Tibial nerve (tissue), 4 donors: ENCODE measurements at places on chromosomes 1 and 21.

DNA sequence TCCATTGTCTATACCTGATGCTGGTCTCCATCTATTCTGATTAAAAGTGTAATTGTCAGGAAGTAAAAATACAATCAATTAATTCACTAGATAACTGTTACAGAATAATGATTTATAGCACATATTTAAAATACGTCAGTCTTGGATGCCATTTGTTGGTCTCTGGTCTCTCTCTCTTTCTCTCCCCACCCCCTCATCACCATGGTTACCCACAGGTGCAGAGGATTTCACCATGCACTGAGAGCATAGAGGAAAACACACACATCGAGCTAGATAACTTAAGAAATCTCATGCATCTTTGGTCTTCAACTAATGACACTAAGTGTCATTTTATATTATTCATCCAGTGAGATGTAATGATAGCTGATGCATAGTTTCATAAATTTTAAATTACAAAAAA, 33.4 kb downstream of the LRRC53 start:
- H3K4me3 ChIP-seq: no peak overlapping the region
- no peaks in the 10 kb centered on the region for H3K36me3 ChIP-seq
- DNase-seq: no peak
- H3K27me3 ChIP-seq: no peaks in the 10 kb centered on the region

DNA sequence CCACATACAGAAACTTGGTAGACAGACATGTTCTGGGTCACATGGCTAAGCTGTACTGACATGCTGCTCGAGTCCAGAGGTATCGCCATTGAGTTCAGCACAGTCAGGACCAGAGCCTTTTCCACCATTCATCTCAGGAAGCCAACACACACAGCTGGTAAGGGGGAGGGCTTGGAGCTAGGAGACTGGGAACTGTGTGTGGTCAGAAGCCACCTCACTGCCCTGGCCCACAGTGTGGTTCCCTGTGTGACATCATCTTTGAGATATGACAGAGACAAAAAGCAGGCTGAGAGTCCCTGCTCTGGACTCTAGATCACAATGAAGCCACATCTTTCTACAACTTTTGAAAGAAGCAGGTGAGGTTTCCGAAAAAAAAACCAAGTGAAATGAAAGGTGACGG, 107.2 kb downstream of the SIM2 start:
- no peaks in the 10 kb centered on the region for H3K27me3 ChIP-seq
- H3K4me3 ChIP-seq: no peak overlapping the region
- H3K27ac ChIP-seq: no peak overlapping the region
- H3K36me3 ChIP-seq: no peaks in the 10 kb centered on the region

DNA sequence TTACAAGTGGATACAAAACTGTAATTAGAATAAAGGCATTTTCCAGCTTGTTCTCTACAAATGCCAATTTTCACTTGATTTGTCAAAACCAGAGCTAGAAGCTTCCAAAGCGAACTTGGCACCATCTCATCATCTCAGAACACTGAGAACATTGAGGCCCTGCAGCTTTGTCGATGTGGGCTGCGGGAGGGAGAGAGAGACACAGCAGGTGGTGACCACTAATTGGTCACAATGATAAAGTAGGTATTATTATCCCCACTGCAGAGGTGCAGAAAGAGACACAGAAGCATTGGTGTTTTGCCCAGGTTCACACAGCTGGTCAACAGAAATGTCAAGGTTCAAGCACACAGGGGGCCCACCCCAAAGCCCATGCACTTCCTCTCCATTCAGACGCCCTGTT, 72.2 kb upstream of the KRTAP19-8 start:
- H3K27me3 ChIP-seq: no peaks in the 10 kb centered on the region
- H3K27ac ChIP-seq: no peak overlapping the region
- H3K36me3 ChIP-seq: no peaks in the 10 kb centered on the region
- no peak for DNase-seq

DNA sequence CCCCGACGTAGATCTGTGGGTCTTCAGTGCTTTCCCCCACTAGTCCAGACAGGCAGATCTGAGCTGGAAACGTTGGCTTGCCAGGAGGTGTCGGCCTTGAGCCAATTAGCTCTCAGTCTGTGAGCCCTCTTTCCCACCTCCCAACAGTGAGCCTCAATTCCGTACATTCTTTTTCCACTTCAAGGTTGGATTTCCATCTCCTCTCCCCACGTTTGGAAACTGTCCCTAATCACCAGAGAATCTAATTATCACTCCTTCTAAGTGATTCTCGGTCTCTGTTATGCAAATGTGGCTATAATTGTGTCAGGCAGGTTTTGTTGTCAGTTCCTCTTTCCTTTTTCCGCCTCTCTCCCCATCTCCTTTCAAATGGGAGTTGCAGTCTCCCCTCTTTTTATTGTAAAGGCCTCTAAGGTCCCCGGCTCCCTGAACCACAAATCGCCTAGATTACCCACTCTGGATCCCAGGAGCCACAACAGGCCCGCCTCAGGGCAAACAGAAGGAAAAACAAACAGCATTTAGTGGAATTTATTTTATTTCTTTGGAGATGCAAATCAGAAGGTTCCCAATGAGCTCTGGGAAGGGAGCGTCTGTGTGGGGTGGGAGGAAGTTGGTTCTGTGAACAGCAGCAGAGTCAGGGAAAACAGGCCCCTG, 29.4 kb upstream of the LRRN2 start:
- DNase-seq: no peak
- H3K4me3 ChIP-seq: no peak overlapping the region
- no peak overlapping the region for H3K27ac ChIP-seq
- no peaks in the 10 kb centered on the region for H3K36me3 ChIP-seq

GRCh38 chr1:202228484-202229122, 35.0 kb downstream of the LGR6 start:
- H3K4me1 ChIP-seq: no peaks in the 10 kb centered on the region
- no peak overlapping the region for H3K27ac ChIP-seq
- DNase-seq: no peak

DNA sequence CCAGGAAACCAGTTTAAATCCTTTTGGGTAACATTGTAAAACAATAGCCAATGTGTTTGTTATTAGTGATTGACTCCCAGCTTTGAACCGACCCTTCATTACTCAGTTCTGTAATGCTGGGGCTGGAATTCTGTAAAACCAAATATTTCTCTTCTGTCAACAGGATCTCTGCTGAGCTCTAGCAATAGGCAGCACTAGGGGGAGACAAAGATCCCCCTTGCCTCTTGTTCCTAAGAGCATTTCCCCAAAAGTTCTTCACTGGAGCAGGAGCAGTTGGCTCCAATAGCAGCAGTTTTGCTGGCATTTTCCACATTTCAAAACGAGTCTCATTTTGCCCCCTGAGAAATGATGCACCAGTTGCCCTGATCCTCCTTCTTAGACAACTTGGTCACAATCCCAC, 1671.1 kb downstream of the MRPL39 start:
- H3K27me3 ChIP-seq: no peaks in the 10 kb centered on the region
- peak; percentile 18 for DNase-seq
- H3K36me3 ChIP-seq: no peaks in the 10 kb centered on the region
- no peaks in the 10 kb centered on the region for H3K4me1 ChIP-seq
- H3K4me3 ChIP-seq: no peak overlapping the region

- H3K4me3 ChIP-seq: no peak overlapping the region
- H3K27ac ChIP-seq: no peak overlapping the region
- H3K36me3 ChIP-seq: peaks cover 85% of the 10 kb centered on the region
- DNase-seq: no peak
- no peaks in the 10 kb centered on the region for H3K27me3 ChIP-seq
- no peaks in the 10 kb centered on the region for H3K4me1 ChIP-seq
Observed at GRCh38 chr1:46587069-46587468, 17.0 kb downstream of the MKNK1 start.

GRCh38 chr21:28602546-28602945, 390.1 kb downstream of the LTN1 start:
- no peaks in the 10 kb centered on the region for H3K27me3 ChIP-seq
- no peak overlapping the region for H3K4me3 ChIP-seq
- H3K27ac ChIP-seq: no peak overlapping the region
- H3K36me3 ChIP-seq: peaks cover 11% of the 10 kb centered on the region
- no peak for DNase-seq
- no peaks in the 10 kb centered on the region for H3K4me1 ChIP-seq
